ENCODE measurements at places on chromosomes 7 and 10.
A peak's percentile ranks its signal among the peaks of the same experiment; 100 is the strongest.

DNA sequence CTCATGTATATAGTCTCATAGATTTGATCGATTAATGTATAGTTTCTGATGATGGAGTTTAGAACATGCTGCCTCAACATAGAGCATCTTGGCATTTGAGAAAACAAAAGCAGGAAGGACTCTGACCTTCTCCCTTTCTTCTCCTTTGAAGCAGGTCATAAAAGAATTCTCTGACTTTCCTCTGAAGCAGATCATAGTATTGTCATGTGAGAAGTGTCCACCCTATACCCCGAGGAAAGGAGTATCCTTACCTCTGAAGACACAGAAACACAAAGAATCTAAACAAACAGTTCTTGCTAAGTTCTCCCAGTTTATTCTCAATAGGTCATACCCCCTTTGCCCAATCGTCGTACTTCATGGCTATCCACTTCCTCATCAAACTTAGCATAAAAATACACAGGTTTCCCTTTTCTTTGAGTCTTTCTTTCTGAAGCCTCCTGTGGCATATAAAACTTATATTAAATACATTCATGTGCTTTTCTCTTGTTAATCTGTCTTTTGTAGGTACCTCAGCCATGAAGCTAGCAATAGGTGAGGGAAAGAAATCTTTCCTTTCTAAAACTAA lies 194.9 kb downstream of the REEP3 start:
- DNase-seq: no peak

DNA sequence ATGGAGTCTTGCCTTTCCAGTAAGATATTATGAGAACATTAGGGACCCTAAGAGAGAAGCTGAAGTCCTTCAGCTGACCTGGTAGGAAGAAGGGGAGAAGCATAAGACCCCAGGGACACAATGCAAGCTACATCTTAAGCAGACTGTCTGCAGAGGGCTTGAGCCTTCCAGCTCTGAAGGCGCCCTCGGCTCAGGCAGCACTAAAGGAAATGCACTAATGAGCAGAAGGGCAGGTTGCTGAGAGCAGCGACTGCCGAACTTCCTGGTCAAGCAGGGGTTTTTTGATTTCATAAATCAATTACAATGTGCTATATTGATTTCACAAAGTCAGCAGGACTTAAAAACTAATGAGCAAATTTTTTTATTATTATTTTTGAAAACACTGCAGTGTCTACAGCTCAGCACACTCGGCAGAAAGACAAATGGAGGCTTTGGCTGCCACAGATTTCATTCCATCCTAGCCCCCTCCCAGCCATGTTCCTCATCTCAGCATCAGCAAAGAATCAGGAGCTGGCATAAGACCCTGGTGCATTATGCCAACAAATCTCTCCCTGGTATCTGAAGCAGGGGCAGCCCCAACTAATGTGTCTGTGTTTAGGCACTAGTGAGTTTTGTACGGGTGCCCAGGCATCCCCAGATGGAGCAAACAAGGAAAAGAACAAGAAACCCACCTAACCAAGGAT lies 57.1 kb downstream of the LRRTM3 start:
- DNase-seq: peak; percentile 73

GRCh38 chr10:63446716-63447440 lies 18.9 kb downstream of the JMJD1C start:
- no peak for DNase-seq

GRCh38 chr7:126843336-126843735 lies 409.4 kb downstream of the GRM8 start:
- peak; percentile 60 for DNase-seq

GRCh38 chr7:67854221-67855178 lies 857.9 kb downstream of the TYW1 start:
- no peak for DNase-seq

DNA sequence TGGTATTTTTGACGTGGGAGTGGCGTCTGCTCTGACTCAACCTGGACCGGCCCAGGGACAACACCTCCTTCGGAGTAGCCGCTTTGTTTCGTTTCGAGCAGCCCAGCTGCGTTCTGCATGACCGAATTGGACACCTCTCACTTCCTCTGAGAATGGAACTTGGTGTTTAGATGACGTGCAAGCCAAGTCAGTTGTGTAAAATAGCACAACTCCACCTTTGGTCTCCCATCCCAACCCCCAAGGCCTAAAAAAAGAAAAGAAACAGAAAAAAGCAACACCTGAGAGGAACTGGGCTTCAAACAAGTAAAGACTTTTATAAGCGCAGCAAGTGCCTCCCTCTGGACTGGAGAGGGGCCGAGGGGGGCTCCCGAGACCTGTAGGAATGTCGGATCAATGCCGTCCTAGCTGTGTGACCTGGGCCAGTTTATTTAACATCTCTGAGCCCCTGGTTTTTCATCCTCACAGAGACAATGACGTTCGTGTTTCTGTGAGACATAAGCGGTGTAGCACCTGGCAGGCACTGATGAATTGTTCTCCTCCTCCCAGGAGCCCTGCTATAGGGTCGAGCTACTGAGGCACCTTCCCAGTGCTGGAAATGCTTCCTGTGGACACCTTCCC lies 52.0 kb upstream of the SMNDC1 start:
- no peak for DNase-seq

GRCh38 chr10:103768345-103768744 lies 87.0 kb downstream of the SH3PXD2A start:
- DNase-seq: no peak

DNA sequence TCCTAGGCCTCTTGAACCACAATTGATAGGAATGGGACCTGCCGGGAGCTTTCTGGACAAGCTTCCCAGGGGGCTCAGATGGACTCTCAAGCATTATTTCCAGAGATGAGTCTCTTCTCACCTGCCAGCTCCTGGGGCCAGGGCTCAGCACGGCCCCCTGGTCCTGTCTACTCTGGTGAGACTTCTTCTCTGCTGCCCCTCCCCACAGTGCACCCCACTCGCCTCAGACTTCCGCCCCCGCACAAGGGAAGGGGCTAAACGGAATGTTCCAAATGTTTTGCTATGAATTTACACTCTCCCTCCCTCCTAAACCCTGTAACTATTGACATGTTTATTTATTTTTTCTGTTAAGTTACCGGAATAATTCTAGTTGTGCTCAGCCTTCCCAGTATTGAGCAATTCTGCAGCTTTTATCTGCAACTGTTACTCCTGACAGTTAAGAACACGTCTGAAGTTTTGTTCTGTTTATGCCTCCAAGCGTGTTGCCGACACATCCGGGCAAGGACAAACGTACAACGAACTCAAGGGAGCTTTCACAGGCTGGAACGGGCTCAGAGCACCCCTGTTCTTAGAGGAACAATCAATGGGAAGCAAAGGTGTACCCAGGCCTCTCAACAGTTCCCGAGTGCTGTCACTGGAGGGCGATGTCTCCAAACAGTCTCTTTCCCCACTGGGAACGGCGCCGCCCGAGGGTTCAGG lies 55.2 kb downstream of the FHIP2A start:
- DNase-seq: peak; percentile 79

GRCh38 chr7:140876519-140877248 lies 48.0 kb downstream of the BRAF start:
- no peak for DNase-seq

GRCh38 chr7:95777269-95777668 lies 4.9 kb downstream of the DYNC1I1 start:
- DNase-seq: peak; percentile 20

DNA sequence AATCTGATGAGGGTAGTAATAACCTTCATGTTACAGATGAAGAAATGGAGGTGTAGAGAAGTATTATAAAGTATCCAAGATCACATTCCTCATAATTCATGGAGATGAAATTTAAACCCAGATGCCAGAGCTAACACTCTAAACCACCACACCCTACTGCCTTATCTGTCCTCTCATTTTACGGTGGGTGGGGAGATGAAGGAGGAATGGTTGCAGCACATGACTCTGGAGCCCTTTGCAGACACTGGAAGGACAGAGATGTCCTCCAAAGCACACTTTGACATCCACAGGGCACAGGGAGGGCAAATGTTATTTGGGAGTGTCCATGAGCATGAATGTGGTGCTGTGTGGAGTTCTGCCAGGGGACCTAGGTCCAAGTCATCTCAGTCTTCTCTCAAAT lies 1.1 kb downstream of the PLEKHS1 start:
- DNase-seq: no peak

DNA sequence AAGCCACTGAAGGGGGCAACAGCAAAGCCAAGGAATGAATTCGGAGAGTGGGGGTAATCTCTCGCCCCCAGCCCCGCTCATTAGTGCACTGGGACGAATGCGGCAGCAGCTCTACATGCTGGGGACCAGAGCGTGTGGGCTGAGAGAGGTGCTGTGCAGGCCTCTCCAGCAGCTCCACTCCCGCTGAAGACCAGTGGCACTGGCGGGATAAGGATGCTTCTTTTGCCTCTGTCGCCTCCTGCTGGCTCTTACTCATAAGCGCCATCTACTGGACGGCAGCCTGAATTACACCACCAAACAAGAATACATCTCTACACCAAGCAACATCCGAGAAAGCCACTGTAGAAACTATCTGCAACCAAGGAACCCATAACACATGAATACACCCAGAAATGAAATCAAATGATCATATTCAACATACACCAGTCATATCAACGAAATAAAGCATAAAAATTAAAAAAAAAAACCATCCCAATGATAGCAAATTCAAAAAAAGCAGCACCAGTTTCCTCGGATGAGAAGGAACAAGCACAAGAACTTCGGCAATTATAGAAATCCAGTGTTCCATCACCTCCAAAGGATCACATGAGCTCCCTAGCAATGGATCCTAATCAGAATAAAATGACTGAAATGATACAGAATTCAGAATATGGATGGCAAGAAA lies 79.0 kb upstream of the TMEM168 start:
- peak; percentile 74 for DNase-seq

DNA sequence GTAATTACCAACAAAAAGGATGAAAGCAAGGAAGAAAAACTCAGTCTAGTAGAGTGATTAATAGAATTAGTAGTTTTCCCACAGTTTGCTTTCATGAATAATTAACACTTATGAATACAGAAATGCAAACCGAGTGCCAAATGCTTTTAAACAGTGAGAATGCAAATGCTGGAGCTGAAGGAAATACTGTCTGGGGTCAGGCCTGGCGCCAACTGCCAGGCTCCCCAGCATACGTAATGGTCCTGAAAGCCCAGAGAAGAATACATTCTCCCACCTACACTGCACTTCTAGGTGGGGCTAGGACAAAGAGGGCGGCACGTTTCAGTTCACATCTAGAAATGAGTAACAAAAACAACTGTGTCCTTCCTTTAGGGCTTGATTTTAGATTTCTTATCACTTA lies 30.0 kb downstream of the GLUD1 start:
- DNase-seq: no peak

DNA sequence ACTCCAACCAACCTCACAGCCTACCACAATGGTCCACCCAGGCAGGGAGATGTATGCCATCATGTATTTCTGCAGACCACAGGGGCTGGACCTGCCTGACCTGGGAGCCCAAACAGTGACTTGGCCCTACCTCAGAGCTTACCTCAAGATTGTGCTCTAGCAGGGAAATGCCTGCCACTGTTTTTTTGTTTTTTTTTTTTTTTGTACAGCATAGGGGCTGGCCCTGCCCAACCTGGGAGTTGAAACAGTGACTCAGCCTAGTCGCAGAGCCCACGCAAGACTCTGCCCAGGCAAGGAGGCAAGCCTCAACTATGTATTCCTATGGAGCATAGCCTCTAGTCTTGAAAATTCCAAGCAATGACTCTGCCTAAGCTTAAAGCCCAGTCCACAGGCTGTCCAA lies 39.3 kb upstream of the CDK6 start:
- no peak for DNase-seq

- no peak for DNase-seq
These were observed 21.6 kb downstream of the MMD2 start for GRCh38 chr7:4937411-4937810.

GRCh38 chr10:1120306-1120705 lies 64.1 kb downstream of the WDR37 start:
- no peak for DNase-seq

DNA sequence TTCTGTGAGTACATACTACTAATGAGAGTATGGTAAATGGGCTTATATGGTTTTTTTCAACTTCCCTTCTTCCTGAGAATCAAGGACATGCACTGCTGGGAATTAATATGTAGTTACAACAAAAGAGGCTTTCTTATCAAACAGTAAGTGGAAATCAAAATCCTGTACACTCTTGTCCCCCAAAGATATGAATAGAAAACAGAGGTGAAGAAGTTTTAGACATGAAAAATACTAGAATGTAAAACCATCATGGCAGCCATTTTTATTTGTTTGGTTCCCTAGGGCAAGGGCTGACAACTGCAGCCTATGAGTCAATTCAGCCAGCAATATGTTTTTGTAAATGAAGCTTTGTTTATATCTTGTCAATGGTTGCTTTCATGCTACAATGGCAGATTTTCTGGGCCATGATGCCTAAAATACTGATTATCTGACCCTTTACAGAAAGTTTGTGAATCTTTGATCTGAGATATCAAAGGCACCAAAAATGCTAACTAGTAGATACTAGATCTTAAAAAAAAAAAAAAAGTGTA lies 422.4 kb downstream of the PARD3 start:
- no peak for DNase-seq

GRCh38 chr7:93535616-93536015 lies 38.9 kb downstream of the CALCR start:
- no peak for DNase-seq

DNA sequence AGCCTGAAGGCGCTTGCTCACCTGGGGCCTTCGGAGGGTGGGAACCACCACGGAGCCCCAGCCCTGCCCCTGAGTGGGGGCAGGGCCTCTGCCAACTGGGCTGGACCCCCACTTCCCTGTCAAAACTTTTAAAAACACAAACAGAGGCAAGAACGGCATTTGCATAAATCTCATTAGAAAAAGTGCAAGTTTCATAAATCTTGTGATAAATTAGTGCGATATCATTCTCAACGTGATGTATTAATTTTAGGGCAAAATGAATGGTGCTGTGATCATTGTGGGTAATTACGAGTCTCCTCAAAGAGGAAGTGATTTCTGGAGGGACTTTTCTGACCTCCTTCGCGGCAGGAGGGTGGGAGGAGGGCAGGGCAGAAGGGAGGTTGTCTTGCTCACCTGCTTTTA lies 98.3 kb downstream of the CDH23 start:
- peak; percentile 9 for DNase-seq

- peak; percentile 79 for DNase-seq
These were observed 528.3 kb downstream of the PHTF2 start for GRCh38 chr7:78326876-78327275.

GRCh38 chr7:27606270-27607209 lies 56.1 kb downstream of the HIBADH start:
- DNase-seq: peak; percentile 87

DNA sequence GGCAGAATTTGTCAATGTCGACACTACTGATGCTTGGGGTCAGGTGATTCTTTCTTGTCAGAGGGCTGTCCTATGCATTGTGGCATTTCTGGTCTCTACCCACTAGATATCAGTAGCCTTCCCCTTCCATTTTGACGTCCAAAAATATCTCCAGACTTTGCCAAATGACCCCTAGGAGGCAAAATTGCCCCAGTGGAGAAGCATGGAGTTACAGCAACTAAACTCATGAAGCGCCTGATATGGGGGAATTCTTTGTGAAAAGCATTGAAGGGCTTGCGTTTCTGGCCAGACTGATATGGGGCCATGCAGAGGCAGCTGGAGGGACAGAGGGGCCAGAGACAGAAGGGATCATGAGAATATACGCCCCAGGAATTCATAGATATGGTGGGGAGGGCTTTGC lies 43.6 kb downstream of the ADRB1 start:
- no peak for DNase-seq

GRCh38 chr10:67603086-67603485 lies 92.9 kb downstream of the CTNNA3 start:
- peak; percentile 8 for DNase-seq
